T-helper 22 cell (primary cell): ENCODE measurements at places on chromosomes 12 and 14.

GRCh38 chr14:101405171-101405883 is 156.0 kb upstream of the DIO3 start:
- no peak for DNase-seq

DNA sequence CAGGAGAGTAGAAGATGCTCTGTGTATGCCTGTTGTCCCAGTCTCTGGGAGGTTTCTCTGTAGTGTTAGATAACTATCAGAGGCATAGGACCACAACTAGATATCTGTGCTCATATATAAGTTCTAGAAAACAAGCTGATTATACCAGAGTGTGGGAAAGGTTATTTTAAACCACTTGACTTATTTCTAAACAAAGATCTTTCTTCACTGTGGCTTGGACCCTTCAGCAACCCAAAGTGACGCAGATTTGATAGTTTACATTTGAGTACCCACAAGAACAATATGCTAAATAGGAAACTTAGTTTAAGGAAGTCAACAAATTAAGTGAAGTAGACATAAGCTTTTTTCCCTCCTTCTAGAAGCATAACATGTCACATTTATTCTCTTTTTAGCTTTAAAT is 41.3 kb downstream of the RIC8B start:
- no peak for DNase-seq

DNA sequence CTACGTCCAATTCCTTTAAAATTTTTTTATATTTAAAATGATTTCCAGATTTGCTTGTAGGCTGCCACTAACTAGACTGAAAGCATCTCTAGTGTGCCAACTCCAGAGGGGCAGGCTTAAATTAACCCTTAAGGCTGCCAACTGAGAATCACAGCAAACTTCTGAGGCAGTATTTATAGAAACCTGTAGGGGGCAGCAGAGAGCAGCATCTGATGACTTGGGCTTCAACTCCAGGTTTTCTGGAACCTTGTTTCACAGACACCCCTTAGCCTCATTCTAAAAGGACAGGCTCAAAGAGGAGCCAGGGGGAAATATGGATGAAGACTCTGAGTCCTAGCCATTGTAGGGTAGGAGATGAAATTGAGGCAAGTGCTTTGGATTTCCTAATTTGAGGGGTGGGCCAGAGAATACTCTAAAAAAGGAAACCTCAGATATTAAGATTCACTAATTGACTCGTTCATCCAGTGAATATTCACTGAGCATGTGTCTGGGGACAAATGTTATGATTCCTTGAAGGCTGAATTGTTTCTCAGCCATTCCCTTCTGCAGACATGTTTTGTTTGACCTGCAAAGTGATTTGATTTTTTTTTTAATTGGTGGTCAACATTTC is 63.3 kb upstream of the HSPB8 start:
- DNase-seq = no peak

GRCh38 chr12:34348836-34349672 is 326.8 kb downstream of the ALG10 start:
- DNase-seq = no peak

GRCh38 chr14:58701604-58702003 is 63.8 kb downstream of the DACT1 start:
- no peak for DNase-seq

- DNase-seq = no peak
Observed at GRCh38 chr12:102475355-102475754, 5.0 kb downstream of the IGF1 start.

DNA sequence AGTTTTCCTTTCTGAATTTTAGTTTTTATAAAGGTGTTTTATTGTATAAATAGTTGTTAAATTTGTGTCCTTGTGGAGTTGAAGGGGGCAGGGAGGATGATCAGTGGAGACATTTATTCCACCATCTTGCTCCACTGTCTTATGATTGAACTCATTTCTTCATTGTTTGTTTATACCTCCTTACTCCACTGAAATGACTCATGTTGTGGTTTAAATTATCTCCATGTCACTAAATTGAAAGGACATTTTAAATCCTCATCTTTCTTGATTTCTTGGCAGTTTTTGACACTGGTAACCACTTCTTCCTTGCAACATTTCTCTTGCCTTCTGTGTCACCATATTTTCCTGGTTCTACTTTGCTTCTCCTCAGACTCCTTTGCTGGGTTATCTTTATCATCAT is 23.6 kb upstream of the FERMT2 start:
- DNase-seq = no peak
